Stimulated activated CD4-positive, alpha-beta T cell treated with anti-CD3 and anti-CD28 coated beads, Interleukin-15, amount 100 ng/mL, for 24 hours (primary cell): ENCODE measurements at places on chromosomes 3 and 15.

DNA sequence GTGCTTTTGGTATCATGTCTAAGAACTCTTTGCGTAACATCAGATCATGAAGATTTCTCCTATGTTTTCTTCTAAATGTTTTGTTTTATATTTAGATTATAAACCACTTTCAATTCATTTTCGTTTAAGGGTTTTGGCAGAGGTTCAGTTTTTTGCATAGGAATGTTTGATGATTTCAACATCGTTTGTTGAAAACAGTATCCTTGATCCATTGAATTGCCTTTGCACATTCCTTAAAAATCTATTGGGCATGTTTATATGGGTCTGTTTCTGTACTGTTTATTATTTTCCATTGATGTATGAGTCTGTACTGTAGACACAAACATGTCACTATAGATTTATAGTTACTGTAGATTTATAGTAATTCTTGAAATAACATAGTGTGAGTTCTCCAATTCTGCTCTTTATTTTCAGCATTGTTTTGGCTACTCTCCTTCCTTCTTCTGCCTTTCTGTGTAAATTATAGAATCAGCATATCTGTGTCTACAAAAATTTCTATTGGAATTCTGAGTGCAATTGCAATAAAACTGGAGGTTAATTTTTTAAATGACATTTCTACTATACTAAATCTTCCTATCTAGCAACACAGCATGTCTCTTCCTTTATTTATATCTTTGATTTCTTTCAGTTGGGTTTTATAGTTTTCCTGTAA, 374.0 kb downstream of the SV2B start:
- no peak for DNase-seq

DNA sequence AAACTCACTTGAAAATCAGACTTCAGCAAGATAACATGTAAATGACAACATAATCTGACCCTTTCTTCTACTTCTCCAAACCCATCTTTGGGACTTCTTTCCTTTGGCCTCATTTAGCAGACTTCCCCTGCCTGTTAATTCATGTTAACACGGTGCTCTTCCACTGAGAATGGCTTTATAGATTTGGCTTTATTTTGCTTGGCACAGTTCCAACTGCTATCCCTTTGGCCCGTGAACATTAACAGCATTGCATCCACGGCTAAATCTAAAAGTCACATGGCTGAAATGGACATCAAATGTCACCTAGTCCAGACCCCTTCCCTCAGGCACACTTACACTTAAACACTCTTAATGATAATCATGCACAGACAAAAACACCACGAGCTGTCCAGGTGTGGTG, 3.8 kb downstream of the ZMAT3 start:
- no peak for DNase-seq

GRCh38 chr15:66905954-66906353, 159.4 kb upstream of the SMAD3 start:
- no peak for DNase-seq

GRCh38 chr3:58691997-58692396, 25.4 kb upstream of the FAM3D start:
- DNase-seq: no peak

- peak; percentile 46 for DNase-seq
Observed at GRCh38 chr15:97234851-97235610, 725.5 kb upstream of the ARRDC4 start.

- no peak for DNase-seq
Observed at GRCh38 chr3:8885536-8886316, 77.5 kb downstream of the RAD18 start.

DNA sequence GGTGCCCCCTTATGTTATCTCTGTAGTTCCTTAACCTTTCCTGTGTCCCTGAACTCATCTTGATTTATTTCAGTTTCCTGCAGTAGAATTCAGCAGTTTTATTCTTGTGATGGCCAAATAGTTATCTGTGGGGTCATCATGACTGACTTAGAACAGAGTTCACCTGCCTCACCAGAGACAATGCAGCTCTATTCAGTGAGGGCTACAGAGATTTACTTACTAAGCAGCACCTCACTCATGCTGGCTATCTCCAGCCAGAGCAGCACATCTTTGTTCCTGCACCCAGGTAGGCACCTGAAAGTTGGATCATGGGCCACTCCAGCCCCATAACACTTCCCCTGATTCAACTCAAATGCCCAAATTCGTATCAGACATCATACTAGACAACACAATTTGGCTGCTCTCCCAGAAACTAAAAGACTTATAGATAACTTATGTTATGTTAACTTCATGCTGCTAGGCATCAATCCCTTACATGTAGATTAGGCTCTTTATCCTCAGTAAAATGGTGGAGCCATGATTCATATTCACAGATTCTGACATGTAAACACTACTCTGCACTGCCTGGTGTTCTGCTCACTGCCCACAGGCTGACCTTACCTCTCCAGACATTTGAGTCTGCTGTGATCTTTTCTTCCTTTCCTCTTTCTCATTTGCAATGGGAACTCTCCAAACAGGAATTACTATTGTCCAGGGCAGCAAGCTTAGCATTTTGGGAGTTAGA, 9.3 kb upstream of the GOLGB1 start:
- DNase-seq: no peak

DNA sequence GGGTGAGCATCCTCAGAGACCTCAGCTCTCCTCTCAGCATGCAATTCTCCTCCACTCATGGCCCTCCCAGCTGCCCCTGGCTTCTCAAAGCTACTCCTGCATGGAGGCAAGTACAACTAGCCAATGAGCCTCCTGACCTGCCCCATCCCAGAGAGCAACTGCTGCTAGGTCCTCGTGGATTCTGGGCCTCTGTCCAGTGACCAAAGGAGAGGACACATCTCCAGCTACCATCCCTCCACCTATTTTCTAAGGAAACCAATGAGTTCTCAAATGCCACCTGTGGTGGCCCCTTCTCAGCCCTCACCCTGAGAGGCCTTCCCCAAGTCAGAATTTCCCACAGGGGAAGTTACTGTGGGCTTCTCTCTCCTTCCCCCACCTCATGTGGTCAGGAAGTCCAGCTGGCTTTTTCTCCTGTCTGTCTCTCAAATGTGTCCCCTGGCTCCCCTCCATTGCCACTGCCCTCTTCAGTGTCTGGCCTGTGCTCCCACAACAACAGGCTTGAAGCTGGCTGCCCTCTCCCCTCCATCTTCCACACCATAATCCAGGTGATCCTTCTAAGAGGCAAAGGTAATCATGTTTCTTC, 43.0 kb downstream of the LIPC start:
- DNase-seq: no peak

GRCh38 chr15:90905306-90906180, 2.4 kb downstream of the MAN2A2 start:
- no peak for DNase-seq

- no peak for DNase-seq
Observed at GRCh38 chr3:171980578-171981270, 58.7 kb upstream of the FNDC3B start.

DNA sequence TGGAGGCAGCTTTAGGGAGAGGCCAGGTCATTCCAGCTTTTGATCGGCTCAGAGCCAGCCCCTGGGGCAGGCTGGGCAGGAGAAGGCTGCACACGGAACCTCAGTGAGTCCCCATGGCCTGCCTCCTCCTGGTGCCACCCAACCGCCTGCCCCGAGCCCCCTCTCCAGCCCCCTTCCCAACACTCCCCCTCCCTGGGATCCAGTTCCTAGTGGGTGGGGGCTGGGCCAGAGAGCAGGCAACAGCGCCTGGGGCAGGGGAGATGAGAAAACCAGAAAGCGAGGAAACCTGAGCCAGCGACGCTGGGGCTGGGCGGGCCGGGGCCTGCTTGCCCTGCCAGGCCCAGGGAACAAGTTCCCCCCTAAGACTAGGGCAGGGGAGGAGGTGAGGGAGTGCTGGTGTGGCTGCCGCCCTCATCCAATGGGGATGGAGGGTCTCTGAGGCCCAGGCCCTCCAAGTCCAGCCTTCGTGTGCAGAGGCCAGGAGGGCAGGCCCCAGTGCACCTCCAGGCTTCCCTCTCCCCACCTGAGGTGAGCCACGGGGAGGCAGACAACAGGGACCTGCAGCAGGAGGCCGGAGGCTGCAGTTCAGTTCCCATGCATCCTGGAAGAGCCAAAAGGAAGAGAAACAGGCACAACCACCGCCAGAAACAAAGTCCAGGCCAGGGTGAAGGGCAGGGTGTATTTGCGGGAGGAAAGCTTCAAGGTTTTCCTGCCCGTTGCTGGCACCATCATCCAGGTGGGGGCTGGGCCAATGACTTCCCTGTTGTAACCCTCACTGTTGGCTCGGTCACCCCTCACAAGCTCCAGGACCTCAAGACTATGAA, 4.0 kb upstream of the SEMA3F start:
- DNase-seq: no peak

DNA sequence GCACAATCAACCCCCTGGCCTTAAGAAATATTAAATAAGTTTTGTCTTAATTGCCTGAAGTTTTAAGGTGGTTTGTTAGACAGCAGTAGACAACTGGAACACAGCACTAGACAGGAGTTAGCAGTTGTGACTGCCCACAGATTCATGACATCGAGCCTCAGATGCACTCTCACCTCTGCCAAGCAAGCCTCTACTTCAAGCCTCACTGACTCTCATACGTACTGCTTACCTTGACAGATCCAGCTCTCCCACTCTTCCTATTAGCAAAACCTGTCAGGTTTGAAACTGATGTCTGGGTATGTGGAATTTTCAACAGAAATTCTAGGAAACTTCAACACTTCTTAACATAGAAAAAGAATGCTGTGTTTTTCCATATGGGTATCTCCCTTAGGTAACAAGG, 382.9 kb upstream of the DPH6 start:
- DNase-seq: no peak

- DNase-seq: peak; percentile 56
Observed at GRCh38 chr15:63599401-63600000, 2.3 kb downstream of the FBXL22 start.

GRCh38 chr15:44084770-44085169, 110.3 kb downstream of the FRMD5 start:
- no peak for DNase-seq

DNA sequence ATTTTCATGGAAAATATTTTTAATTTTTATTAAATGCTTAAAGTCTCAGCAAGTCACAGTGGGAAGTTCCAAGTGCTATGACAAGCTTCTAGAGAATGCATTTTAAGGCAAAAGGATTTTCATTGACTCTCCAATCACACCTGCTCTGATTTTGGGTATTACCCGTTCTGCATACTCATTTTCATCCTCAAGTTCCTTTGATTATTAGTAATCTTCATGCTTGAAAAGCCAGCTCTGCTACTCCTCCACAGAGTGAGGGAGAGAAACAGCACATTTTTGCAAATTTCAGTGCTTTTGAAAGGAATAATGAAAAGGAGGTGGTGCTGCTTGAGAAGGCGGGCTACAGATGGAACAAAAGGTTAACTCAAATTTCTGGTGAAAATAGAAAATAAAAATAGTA, 450.7 kb downstream of the NSUN3 start:
- DNase-seq: no peak

- DNase-seq: no peak
Observed at GRCh38 chr3:182925330-182925943, 54.9 kb downstream of the DCUN1D1 start.

- DNase-seq: no peak
Observed at GRCh38 chr3:64382153-64382552, 156.9 kb upstream of the PRICKLE2 start.

GRCh38 chr3:77446761-77447160, 406.9 kb downstream of the ROBO2 start:
- no peak for DNase-seq

- DNase-seq: no peak
Observed at GRCh38 chr3:169356284-169356955, 307.1 kb downstream of the MECOM start.

DNA sequence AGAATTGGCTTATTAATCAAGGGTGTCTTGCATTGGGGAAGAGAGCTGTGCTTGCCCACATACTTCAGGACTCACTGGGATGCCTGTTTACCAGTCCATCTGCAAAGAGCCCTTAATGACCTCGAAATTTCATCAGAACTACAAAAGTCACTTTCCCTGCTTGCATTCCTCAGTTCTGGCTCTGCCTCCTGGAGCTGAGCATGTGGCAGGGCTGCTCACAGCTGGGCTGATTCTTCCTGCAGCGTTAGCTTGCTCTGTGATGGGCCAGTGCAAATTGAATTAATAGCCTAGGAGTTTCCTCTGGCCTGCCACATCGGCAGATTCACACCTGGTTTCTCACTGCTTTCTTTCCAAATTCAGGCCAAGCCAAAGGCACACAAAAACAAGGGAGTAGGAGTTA, 108.9 kb downstream of the DUT start:
- DNase-seq: no peak

DNA sequence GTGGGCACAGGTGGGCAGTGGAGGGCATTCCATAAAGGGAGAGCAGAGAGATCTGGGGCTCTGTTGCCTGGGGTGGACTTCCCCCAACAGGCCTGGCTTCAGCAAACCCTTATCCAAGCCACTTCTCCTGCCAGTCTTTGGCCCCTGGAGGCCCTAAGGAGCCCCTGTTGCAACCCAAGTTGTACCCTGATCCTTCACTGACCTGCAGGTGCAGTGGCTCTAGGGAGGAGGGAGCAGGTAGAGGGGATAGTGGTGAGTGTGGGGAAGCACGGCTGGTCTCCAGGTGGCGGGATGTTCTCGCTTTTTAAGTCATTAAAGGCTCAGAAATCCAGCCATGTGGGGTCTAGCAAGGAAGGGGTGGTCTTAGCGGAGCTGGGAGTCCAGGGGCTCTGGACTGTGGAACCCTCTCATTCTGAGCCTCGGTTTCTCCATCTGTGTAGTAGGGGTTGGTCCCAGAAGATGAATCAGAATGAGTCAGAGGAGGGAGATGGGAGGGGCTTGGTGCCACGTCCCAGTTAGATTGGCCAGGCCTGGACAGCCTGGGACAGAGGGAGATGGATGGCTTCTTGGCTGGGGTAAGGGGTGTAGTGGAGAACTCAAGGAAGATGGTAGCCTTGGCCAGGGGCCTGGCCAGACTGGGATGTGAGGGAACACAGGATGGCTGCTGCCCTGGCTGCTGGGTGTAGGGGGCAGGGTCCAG, 2.6 kb downstream of the ZBTB47 start:
- no peak for DNase-seq

DNA sequence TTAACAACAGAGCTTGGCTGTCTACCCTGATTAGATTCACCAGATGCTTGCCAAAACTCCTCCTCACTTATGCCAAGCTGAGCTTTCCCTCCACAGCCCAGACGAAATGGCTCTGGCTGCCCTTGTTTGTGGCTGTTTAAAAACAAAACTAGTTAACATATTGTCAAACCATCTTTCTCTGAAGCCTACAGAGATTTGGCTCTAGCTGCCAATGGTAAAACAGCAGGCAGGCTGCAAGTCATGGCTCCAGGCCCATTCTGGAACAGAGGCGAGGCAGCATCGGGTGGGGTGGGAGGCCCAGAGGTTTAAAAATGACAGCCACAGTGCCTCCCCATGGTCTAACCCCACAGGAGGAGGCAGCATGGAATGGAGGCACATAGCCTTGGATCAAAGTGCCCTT, 75.9 kb downstream of the SCN5A start:
- no peak for DNase-seq

DNA sequence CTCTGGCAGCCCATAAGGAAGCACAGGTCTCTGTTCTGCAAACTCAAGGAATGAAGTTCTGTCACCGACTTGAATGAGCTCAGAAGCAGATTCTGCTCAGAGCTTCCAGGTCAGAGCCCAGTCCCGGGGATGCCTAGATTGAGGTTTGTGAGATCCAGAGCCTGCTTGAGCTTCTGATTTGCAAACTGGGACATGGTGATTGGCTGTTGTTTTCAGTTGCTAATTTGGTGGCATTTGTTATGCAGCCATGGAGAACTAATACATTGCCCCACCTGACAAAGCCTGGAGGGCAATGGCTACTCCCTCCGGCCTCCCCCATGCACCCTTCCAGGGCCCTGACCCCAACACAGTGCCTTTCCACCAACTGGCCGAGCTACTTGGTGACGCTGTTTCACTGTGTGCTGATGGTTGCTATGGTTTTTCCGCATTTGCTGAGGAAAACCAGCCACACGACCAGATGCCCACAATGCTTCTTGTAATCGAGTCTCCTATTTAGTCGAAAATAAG, 379.5 kb upstream of the ATP10A start:
- DNase-seq: no peak
